ENCODE measurements at places on chromosomes 3 and 15.

DNA sequence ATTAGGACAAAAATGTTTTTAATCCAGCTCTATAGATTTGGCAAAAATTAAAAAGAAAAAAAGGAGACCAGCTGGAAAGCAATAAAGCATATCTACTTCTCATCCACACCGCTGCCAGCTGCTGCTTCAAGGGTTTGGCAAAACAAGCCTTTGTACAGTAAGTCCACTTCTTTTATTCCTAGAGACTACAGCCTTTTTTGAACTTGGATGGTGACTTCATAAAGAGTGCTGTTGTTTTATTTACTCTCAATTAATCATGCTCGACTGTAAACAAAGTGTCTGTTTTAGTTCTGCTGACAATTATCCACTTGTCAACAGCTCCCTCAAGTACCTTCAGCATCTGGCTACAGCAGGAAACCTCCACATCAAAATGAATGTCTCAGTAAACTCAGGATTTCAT is 12.3 kb upstream of the FOXB1 start:
- no peak for DNase-seq

DNA sequence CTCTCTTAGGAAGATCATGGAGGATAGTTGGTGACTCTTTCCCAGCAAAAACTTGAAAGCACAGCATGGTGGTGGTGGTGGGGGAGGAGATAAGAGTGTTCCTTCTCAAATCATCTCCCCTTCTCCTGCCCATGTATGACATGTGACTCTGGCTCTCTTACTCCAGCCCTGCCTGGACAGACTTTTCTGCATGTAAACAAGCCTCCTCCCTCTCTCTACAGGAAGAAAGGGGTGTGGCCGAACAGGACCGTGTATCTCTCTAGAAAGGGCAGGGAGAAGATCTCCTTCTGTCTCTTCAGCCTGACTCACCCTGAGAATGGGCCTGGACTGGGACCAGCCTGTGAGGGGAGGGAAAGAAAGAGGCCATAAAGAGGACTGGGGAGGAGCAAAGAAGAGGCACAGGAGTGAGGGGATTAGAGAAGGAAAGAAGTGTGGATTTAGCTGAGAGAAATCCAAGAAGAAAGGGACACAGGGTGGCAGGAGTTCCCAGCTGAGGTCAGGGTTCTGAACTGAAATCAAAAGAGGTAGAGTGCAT is 1.5 kb downstream of the CELF6 start:
- DNase-seq = no peak

DNA sequence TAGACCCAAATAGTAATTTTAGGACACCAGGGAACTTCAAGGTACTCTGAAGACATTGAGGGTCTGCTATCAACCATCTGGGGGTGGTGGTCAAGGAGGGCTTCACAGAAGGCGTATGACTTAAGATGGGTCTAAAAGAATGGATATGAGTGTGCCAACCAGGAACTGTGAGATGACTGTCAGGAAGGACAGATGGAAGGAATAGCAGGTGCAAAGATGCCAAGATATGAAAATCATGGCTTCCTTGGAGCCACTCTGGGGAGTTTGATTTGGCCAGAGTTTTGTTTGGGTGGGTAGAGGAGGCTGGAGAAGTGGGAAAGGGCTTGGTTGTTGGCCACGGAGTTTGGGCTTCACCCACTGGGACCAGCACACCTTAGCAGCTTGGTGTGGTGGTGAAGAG is 21.2 kb downstream of the CDCP1 start:
- DNase-seq = no peak

DNA sequence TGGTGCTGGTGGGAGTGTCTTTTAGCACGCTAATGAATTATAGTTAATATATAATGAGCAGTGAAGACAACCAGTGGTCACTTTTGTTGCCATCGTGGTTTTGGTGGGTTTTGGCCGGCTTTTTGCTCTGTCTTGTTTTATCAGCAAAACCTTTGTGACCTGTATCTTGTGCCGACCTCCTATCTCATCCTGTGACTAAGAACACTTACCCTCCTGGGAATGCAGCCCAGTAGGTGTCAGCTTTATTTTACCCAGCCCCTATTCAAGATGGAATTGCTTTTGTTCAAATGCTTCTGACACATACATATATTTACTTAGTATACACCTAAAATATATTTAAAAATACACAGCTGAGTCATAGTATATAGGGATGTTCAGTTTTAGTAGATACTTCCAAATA is 770.3 kb downstream of the PDCD6IP start:
- no peak for DNase-seq

DNA sequence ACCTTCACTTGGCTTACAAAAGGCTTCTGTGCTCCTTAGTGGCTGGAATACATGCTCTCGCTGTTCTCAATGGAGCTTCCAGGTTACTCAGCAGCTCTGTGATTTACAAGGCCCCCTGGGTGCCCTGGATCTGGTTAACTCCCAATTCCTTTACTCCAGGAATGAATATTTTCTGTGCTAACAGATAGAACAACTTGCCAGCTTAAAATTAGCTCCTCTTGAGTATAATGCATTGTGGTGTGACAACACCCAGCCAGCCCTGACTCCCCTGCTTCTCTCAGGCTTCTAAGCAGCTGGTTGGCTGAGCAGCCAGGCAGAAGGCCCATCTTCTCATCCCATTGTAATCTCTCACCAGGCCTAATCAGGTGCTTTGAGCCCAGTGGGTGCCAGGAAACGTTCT is 246.4 kb downstream of the ALCAM start:
- no peak for DNase-seq

GRCh38 chr15:41943543-41944312 is 28.6 kb downstream of the EHD4 start:
- no peak for DNase-seq

DNA sequence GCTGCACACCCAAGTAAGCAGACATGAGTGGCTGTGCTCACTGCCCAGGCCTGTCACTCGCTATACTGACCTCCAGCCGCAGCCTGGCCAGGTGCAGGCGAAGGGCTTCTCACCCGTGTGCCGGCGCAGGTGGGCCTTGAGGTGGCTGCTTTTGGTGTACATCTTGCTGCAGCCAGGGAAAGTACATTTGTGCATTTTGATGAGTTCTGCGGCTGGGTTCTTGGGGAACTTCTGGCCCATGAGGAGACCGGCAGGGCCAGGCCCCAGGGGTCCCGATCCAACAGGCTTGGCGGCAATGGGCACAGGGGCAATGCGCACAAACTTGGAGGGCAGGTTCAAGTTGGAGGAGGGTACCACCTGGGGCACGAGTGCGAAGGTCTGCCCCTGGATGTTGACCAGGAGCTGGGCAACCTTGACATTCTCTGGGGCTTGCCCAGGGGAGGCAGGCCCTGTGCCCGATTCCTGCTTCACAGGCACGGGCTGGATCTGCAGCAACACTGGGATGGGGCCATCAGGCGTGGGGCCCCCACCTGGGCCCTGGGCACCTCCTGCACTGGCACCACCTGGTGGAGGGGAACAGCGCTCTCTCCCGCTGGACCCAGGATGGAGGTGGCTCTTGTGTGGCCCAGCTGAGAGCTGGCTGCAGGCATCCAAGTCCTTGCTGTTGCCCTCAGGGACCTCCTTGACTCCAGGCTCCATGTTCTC is 5.3 kb downstream of the KLF15 start:
- DNase-seq = no peak

DNA sequence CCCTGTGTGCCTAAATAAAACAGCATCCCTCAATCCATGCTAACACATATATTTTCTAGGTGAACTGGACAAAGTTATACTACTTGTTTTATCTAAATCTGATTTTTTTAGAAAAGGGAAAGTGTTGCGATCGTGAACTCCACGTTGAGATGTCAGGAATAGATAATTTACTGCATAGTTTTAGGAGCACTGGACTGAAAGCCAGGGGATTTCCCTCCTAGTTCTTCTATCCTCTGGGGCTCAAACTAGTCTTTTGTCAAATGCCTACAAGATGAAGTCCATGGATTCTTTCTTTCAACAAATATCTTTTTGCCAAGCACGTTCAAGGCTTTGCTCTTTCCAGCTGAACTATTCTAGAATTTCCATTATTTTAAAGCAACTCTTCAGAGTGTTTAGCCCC is 617 bp upstream of the HPS3 start:
- no peak for DNase-seq

DNA sequence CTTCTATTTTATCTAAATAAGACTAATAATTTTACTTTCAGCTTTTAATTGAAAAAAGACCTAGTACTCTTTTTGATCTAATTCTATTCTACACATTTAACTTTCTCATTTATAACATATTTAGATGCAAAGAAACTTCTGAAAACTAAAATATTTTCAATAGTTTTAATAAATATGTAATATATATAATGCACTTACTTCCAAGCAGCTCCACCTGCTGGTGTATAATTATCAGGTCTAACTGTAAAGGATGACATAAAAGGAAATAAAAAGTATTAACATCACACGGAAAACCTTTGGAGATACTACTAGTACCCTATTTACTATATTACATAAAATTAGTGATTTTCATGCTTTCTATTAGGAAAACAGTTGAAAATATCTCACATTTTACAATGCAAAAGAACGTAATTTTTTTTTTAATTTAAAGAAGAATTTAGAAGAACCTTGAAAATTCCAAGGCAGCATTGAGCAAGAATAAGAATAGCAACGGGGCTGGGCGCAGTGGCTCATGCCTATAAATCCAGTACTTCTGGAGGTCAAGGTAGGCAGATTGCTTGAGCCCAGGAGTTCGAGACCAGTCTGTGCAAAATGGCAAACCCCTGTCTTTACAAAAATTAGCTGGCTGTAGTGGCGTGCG is 10.2 kb downstream of the PLSCR5 start:
- no peak for DNase-seq

DNA sequence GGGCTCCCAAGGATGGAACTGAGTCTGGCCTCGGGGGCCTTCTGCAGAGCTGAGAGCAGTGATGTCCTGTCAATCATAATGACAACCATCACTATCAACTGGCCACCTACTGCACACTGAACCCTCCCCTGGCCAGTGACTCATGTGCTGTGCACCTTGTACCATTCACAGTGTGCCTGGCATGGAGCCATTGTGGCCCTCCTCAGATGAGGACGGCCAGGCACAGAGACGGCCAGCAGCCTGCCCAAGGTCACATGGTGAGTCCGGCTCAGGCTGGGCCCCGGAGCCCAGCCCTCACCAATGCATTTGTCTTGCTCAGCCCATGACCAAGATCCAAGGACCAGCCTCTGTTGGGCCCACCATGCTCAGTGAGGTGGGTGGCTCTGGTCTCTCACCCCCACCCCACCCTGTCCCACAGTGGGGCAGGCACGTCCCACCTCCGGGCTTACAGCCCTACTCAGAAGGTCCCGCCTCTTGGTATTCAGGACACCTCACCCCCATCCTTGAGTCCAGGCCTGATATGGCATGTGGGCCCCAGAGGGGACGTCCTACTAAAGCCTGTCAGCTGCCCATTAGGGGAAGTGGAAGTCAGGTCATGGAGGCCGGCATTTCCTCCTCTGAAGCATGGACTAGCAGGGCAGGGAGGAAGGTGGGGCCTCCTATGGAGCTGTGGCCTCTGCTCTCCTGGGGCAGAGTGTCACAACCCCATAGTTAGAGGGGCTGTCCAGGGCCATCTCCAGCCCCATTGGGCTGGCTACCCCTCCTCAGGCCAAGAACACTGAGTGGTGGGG is 35.9 kb upstream of the TMEM115 start:
- no peak for DNase-seq

DNA sequence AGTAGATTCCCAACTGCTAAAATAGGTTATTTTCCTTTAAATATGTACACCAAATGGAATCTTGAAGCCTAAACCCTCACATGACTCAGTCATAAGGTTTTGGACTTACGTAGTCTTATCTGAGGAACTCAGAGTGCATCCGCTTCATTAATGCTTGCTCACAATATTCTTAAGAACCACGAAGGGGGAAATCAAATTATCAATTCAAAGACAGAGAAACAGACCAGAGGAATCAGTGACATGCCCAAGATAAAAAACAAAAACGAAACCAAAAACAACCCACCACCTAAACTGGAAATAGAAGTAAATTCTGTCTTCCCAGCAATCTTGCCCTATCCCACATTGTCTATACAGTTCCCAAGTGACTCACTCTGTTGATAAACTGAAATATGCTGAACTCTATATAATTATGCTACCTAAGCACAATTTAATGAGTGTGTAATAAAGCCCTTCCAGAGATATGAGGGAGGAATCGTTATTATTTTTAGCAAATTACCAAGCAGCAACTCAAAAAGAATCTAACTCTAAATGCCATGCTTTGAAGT is 135.4 kb upstream of the CBLB start:
- no peak for DNase-seq

DNA sequence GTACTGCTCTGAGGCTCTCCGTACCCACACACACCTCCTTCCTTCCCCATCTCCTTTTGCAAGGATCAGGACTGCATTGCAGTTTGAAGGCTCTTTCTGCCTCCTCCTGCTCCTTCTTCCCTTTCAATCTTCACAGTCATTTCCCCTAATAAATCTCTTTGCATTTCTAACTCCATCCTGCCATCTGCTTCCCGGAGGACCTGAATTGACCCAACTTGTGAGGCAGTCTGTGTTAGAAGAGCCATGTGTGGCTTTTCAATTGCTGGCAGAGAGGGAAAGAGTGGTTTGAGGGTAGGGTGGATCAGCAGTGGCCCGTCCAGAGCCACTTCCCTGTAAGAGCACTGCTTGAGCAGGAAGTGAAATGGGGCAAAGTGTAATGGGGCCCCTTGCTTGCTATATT is 35.8 kb downstream of the ANAPC13 start:
- no peak for DNase-seq

DNA sequence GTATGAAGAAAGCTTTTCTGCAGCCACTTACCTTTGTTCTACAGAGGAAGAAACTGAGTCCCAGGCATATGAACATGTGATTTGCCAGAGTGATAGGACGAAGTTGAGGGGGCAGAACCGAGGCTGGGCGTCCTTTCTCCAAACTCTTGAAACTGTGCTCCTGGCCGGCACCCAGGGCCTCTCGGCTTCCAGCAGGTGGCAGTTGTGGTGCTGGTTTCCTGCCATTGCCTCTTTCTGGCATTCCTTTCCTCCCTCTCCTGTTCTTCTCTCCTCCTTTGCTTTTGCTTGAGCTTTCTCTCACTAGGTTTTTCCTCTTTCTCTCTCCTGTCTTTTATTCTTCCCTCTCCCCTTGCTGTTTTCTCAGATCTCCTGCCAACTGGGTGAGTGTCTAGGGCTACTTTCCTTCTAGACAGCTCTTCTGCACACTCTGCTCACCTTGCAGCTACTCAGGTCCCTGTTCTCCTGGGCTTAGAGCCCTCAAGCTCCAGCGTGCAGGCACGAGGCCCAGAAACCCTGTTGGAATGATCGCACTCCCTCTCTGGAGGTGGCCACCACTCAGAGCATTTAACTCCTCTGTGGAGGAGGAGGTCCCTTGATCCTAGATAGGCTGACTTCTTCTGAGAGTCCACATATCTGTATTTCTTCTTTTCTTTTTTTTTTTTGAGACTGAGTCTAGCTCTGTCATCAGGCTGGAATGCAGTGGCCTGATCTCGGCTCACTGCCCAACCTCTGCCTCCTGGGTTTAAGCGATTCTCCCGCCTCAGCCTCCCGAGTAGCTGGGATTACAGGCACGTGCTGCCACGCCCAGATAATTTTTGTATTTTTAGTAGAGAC is 26.2 kb downstream of the TRAK1 start:
- DNase-seq = no peak

- no peak for DNase-seq
These were observed 300.1 kb upstream of the LYSMD4 start for GRCh38 chr15:100033140-100033857.

DNA sequence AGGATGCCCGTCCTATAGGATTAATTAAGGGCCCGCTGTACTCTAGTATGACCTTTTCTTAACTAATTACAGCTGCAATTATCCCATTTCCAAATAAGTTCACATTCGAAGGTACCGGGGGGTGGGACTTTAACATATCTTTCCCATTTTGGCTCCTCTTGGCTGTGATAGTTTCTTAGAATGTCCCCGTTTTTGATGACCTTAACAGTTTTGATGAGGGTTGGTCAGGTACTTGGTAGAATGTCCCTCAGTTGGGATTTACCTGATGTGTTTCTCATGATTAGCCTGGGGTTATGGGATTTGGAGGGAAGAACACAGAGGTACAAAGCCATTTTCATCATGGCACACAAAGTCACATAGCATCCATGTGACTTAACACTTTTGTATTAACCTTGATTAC is 18.2 kb downstream of the RTP1 start:
- no peak for DNase-seq

Measured in activated CD4-positive, CD25-positive, alpha-beta regulatory T cell (primary cell).